ENCODE measurements at places on chromosomes 1 and 21.

DNA sequence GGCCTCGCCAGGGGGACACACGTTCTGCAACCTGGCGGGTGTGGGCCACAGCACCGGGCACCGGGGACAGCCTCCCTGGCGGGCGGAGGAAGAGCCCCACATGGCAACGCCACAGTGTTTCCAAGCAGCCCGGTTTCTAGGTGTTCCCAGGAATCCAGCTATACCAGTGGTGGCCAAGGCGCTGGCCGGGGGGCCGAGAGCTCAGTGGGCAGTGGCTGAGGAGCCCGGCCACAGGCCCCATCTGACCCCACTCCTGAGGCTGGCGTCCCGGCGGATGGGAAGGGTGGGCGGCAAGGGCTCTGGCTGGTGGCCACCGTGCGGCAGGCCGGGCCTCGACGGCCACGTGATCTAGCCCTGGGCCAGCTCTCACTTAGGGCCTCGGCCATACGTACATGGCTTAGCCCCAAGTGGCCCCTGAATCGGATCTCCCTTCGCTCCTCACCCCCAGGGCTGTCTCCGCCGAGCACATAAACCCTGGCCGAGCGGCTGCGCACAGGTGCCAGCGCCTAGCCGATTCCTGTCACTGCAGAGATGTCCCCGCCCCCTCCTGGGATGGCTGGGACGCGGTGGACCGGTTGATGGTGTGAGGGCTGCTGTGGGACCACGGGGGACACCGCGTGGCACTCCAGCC is 68.7 kb downstream of the MORN1 start:
- DNase-seq = no peak

GRCh38 chr1:3690282-3691065 is 38.2 kb downstream of the TP73 start:
- DNase-seq = no peak

GRCh38 chr1:26614655-26615411 is 81.0 kb upstream of the ARID1A start:
- DNase-seq = no peak

DNA sequence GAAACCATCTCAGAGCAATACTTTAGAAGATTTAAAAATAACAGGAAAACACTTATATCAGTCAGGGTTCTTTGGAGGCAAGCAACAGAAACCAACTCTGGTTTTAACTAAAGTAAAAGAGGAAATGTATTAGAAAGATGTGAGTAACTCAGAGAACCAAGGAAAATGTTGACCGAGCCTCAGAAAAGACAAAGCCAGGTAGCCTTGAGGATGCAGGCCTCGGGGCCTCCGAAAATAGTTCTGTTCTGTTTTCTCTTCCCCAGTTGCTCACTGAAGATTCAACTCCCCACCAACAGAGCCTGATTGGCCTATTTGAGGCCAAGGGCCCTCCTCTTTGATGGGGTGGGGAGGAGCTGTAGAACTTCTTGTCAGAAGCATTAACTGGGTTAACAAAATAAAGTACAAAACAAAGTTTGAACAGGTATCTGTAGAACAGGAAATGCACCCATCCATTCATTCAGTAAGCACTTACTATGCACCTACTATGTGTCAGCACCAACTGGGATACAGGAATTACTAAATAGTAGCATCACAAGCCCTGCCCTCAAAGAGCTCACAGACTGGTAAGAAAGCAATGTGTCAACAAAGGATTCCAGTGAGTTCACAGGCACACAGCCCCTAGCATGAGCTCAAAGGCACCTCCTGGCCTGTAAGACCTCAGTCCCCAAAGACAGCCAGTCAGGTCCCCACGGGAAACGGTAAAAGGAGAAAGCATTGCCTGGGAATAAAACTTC is 12.6 kb downstream of the SLAMF8 start:
- no peak for DNase-seq

DNA sequence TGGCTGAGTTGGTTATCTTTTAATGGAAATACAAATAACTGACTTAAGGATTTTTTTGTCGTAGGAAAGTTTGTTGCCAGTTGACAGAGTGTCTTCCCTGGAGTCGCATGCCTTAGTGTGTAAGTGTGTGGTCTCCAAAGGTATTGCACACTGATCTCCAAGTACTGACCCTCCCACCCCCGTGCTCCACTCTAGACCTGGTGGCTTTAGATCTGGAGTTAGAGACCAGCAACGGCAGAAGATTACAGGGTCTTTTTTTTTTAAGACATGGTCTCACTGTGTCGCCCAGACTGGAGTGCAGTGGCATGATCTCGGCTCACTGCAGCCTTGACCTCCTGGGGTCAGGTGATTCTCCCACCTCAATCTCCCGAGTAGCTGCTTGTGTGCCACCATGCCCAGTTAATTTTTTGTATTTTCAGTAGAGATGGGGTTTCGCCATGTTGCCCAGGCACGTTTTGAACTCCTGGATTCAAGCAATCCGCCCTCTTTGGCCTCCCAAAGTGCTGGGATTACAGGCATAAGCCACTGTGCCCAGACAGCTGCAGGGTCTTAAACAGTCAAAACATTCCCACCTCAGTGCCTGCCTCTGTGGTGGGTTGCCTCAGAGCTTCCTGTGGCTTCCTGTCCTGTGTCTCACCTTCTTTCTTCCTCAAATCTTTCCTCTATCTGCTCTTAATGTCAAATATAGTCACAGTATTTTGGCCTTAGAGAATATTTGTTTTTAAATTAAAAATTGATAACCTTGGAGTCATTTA is 6.9 kb downstream of the TRAPPC10 start:
- no peak for DNase-seq

Measured in suppressor macrophage treated with lipopolysaccharide for 1 hour (primary cell).